ENCODE measurements at places on chromosomes 3 and 15.

- DNase-seq = no peak
These were observed 2.4 kb downstream of the TRPM1 start for GRCh38 chr15:31098953-31099740.

DNA sequence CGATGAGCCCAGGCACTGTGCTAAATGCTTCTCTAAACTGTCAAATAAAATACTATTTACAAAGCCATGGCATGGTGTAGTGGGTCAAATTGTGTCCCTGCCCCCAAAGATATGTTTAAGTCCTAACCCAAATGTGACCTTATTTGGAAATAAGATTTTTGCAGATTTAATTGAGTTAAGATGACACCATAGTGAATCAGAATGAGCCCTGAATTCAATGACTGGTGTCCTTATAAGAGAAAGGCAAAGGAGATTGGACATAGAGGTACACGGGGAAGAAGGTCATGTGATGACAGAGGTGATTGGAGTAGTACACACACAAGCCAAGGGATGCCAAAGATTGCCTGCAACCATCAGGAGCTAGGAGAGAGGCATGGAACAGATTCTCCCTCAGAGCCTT is 121.6 kb upstream of the VEPH1 start:
- DNase-seq = no peak

GRCh38 chr3:45664578-45664977 is 24.6 kb upstream of the SACM1L start:
- no peak for DNase-seq

DNA sequence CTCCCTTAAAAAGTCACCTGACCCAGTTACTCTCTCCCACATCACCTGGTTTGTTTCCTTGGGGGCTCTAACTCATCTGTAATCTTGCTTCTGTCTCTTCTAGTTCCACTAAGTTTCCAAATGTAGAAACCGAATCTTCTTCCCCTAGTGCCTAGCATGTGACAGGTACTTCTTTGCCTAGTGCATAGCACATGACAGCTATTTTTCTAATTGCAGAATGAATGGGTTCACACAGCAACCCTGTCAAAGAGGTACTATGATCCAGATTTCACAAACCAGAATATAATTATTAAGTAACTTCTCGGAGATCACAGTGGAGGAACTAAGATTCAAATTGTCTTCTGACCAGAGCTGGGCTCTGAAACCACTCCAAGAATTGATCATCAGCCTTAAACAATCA is 7.4 kb downstream of the DPH3 start:
- DNase-seq = no peak

DNA sequence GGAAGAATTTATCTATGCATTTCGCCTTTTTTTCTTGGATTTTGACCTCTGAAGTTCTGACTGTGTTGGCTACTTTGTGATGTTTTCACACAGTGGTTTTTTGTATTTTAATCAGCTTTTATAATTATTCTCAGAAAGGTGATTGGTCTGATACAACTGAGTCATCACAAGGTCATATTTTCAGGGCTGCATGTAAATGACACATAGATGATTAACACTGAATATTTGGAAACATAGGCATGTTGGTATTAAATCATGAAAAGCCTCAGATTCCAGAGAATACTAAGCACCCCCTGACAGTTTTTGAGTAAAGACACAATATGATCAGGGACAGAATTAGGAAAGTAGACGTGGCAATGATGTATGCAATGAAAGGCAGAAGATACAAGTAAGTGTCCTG is 175.5 kb upstream of the SLCO3A1 start:
- no peak for DNase-seq

- DNase-seq = peak; percentile 6
These were observed at the start of gene AVEN for GRCh38 chr15:34038871-34039789. TSS of gene AVEN (minus strand) at chr15:34039204. CDS start at chr15:34039046, 158 bp downstream.

DNA sequence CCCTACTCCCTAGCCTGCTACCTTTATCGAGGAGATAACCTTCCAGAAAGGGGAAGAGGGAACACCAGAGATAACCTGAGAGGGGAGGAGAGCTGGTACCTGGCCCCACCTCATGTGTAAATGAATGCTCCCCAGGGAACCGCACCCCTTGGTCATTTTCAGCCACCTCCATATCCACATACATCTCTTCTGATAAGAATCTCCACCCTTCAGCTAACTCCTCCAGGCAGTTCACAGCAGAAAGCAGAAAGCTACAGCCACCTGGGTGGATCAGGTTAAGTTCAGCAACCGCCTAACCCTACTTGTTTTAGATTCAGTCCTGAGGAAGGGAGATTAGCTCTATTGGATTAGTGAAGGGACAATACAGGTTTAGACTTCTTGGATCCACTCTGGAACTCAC is 38.0 kb upstream of the TIMP4 start:
- no peak for DNase-seq

DNA sequence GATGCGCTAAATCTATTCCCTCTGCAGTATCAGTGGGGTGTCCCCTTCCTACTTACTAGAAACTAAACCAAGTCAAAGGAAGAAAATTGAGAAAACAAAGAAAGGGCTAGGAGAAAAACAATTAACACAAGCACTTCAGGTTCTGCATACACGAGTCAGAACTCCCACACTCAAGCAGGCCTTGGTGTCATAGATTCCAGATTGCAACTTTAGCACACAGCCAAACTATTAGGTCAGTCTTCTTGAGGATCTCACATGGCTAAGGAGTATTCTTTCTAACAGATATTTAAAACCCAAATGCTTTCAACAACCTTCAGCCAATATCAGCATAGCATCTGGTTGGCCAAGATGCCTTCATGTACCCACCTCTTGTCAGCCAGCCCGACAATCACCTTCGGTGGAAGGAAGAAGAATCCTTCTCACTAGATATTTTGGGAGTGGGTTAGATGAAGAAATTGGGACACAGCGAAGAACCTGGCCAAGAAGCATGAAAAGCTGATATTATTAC is 340.0 kb downstream of the VPS13C start:
- no peak for DNase-seq

GRCh38 chr3:15660055-15660935 is 58.8 kb downstream of the BTD start:
- no peak for DNase-seq

GRCh38 chr3:16177962-16178627 is 3.6 kb downstream of the GALNT15 start:
- no peak for DNase-seq

GRCh38 chr15:43151688-43152087 is 18.3 kb downstream of the TMEM62 start:
- no peak for DNase-seq

GRCh38 chr3:171184372-171184771 is 157.9 kb upstream of the SLC2A2 start:
- no peak for DNase-seq

DNA sequence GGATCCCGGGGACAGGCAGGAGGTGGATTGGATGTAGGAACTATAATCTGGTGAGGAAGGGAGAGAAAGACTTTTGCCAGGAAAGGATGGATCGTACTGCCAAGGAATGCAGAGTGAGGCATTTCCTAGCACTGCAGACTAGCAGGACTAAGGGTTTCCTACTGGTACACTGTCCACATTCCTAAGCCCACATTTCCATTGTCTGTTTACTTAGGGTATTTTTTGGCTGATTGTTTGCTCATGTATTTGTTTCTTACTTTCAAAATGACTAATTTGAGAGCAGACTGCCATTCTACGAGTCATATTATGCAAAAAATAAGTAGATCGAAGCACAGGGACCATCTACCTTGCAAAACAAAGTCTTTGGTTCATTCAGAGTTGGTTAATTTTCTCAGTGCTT is 1029.5 kb upstream of the NR2F2 start:
- DNase-seq = no peak

DNA sequence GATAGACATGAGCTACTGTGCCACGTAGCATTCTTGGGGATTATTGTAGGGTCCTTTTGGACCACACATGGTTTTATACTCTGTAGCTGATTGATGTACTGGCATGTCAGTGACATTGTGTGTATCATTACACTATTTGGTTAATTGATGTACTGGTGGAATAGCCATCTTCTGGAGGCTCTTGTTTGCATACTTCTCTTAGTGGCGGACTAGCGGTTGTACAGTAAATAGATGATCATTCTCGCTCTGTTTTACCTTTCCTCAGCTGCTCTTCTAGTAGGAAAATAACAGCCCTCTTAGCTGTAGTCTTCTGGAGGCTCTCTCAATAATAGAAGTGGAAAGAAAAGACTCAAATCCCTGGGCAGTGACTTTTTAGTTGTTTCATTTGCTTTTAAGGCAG is 24.8 kb downstream of the IGF1R start:
- DNase-seq = no peak
